Neural progenitor cell (in vitro differentiated cells): ENCODE measurements at places on chromosomes 1 and 21. TPM values are rescaled to one million over a fixed set of nuclear protein-coding genes. Genes with fewer than 3 reads are reported as not detected.
A peak's percentile ranks its signal among the peaks of the same experiment; 100 is the strongest.

- no peak for DNase-seq
Measured at GRCh38 chr21:33412832-33413519, 9.8 kb downstream of the IFNGR2 start.

DNA sequence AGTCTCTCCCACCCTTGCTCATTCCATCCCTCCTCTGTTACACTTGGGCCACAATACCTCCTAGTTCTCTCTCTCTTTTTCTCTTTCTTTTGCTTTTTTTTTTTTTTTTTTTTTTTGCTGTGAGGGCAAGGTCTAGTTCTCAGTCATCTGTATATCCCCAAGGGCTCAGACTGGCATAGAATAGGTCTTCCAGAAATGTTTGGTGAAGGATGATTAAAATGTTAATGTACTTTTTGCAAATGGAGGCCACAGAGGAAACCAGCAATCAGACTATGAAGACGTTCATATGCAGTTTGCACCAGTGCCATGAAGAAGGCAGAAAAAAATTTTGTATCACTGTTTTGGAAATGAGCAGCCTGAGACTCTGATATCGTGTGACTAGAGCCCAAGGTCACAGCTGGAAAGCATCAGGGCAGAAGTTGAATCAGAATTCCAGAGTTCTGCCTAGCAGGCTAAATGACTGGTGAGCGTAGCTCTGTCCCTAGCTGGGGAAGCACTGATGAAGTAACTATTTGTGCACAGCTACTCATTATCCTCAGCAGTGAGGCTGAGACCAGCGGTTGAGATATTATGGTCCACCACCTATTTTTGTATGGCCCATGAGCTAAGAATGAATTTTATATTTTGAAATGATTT is 186.5 kb downstream of the TGFBR3 start:
- no peak for DNase-seq

- no peak for DNase-seq
Measured at GRCh38 chr1:53850082-53850673, 12.1 kb upstream of the NDC1 start.

DNA sequence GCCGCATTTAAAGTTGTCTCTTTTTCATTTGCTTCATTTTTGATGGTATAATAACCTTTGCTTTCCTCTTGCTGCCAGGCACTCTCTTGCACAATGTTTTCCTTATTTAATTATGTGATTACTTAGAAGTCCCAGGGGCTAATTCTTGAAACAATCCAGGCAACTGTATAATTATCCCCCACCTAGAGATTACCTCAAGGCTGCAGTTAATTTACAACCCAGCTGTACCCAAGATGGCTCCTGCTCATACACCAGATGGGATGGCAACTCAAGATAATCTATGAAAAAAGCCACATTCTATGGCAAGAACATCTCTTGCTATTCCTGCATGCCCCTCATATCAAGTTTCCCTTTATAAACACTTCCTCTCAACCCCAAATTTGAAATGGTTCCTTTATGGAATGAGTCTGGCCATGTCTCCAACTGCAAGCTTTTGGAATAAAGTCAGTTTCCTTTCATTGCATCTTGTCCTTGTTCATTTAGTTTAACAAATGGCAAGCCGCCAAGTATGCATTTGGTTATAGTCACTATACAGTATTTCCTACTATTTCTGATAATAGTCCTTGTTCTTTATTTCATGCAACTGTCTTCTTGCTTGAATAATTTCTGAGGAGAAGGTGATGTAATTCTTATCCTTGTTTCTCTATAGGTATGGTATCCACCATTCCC is 1042.6 kb downstream of the PLA2G4A start:
- DNase-seq, result peak; percentile 3

- no peak for DNase-seq
Measured at GRCh38 chr1:28510970-28511440, 5.2 kb downstream of the RCC1 start.

DNA sequence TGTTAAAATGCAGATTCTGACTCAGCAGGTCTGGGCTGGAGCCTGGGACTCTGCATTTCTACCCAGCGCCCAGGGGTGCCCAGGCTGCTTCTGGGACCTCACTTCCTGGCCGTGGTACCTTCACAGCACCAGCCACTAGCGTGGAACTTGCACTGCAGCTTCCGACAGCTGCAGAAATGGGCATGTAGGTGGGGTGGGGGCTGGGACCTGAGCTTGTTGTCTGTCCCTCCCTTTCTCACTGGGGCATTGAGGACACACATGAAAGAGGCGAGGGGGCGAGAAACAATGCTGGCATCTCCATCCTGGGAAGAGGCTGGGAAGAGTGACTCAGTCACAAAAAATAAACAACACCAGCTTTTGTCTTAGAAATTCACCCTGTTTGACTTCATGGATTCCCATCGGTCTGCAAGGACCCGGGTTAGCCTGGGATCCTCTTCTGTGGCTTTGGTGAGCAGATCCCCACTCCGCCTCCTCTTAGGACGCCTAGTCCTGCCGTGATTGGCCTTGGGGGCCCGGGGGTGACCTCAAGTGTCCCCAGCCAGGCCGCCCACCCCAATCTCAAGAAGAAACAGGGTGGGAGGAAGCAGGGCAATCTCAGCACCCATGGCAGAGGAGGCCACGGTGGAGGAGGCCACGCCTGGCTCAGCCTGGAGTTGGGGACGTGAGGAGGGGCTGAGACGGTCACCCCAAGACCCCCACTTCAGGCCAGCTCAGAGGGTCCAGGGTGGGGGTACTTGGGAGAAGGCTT is 29.9 kb upstream of the POFUT2 start:
- DNase-seq, result no peak

DNA sequence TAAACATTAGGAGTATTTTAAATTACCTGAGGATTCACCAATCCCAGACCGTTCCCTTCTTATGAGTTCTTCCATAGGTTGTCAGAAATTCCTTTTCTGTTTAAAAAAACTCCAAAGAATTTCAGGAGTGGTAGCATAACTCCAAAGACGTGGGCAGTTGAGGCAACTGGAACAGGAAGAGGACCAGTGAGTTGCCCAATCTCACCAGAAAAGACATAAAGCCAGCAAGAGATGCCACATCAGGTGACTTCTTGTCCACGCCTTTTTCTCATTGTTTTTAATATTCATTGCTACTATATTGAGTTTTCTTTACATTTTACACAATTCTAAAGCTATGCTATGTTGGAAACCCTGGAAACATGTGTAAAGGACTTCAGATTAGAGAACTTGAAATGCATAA is 88.1 kb upstream of the JAK1 start:
- no peak for DNase-seq

DNA sequence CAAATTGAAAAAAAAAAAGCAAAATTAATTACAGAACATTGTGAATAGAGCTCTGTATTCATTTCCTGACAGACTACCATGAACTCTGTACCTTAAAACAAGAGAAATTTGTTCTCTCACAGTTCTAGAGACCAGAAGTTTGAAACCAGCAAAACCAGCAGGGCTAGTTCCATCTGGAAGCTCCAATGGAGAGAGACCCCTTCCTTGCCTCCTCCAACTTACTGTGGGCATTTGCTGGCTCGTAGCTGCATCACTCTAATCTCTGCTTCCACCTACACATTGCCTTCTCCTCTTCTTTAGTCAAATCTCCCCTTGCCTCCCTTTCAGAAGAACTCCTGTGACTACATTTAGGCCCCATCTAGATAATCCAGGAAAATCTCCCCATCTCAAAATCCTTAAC is 56.5 kb downstream of the SYDE2 start:
- DNase-seq, result no peak

GRCh38 chr1:221521686-221522085 is 220.2 kb downstream of the DUSP10 start:
- no peak for DNase-seq

DNA sequence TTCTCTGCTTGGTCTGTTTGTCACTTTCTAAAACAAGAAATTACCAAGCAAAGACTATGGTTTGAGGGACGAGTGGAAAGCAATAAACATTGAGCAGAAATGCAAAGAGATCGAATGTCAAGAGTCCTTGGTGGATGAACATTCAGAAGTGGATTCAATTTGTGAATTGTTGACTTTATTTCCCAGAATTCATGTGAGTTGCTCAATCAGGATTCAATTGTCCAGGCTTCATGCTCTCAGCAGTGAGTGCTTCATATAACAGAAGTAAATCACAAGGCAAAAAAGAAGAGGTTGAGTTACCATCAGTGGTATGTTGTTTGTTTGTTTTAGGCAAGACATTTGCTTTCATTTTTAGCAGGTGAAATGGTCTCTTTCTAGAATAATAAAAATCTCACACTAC is 31.9 kb downstream of the NGF start:
- DNase-seq, result no peak

DNA sequence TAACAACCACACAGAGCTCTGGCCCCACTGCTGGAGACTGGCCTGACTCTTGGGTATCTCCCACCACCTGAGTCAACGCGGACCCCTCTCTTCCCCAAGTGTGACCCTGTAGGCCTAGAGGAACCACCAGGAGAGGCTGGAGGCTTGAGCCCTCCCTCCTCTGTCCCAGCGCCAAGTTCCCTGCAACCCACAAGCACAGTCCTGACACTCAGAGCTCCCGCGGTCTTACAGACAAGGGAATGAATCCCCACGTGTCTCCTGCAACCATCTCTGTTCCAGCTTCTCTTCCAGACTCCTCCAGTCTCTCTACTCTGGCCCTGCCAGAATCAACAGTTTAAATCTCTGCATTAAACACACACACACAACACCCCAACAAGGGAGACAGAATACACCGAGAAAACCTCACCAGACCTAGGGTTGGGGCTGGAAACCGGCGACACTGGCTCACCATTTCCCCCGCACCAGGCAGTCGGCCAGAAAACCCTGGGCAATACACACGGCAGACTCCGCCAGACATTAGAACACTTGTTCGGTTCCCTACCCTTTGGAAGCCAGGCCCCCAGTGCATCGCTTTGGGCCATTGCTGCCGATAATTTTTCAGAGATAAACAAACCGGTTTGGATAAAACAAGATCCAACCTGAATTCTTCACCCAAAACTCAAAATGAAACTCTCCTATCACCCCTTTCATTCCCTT is 21.7 kb downstream of the CASZ1 start:
- DNase-seq, result no peak

Gene CATSPER4
- total RNA-seq, result 0.40 TPM in 1 of 2 replicates, not detected in the other

Gene FCGR3A
- total RNA-seq, result not detected in 2 replicates

Gene TRIM17
- total RNA-seq, result 2.9 and 5.0 TPM in 2 replicates

Gene LCE3E
- total RNA-seq, result not detected in 2 replicates

Gene RIPK4
- total RNA-seq, result 1.3 and 2.3 TPM in 2 replicates

Gene NHLH1
- total RNA-seq, result 0.07 and 0.22 TPM in 2 replicates
